ENCODE measurements at places on chromosomes 5 and 9. TPM values are rescaled to one million over a fixed set of nuclear protein-coding genes. Genes with fewer than 3 reads are reported as not detected.

HABP4 gene
- total RNA-seq = 3.1 TPM

DNA sequence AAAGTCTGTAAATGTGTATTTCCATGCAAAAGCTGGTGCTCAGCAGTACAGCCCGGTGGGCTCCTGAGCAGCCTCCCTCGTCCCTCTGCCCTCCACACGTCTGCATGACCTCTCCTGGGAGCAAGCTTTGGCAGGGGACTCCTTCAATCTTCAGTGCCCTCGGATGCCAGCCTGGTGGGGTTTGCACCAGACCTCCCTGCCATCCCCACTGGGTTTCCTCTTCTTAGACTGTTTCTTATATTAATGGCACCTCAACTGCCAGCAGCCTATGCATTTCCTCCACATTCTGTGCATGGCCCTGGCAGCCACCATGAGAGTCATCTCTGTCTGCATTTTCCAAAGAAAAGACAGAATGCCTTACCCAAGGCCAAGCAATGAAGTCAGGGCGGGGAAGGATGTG lies 108.4 kb downstream of the ROR2 start:
- H3K4me3 ChIP-seq = no peak overlapping the region
- H3K4me1 ChIP-seq = no peaks in the 10 kb centered on the region
- H3K36me3 ChIP-seq = no peaks in the 10 kb centered on the region
- no peak overlapping the region for H3K27ac ChIP-seq
- no peaks in the 10 kb centered on the region for H3K27me3 ChIP-seq
- no peak for DNase-seq

DNA sequence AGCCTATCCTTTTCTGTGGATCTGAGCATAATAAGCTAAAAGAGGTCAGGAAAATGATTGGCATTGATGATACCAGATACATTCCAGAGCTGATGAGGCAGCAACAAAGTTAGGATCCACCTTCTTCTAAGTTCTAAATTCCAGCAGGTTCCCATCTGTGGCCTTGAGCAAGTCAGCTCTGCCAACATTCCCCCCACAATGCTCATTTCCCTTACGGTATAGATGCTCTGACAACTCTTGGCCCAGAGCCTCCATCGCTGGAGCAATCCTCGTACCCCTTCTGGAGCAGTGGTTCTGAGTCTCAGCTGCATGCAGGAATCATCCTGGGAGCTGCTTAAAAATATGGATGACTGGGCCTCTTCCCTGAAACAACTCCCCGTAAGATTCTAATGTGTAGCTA lies 78.1 kb downstream of the MED27 start:
- H3K36me3 ChIP-seq = no peaks in the 10 kb centered on the region
- H3K4me1 ChIP-seq = peaks cover 9% of the 10 kb centered on the region
- H3K27ac ChIP-seq = no peak overlapping the region
- no peak overlapping the region for H3K4me3 ChIP-seq
- H3K27me3 ChIP-seq = no peaks in the 10 kb centered on the region

SOHLH1 gene
- total RNA-seq = not detected
